ENCODE measurements at places on chromosomes 5 and 9.

DNA sequence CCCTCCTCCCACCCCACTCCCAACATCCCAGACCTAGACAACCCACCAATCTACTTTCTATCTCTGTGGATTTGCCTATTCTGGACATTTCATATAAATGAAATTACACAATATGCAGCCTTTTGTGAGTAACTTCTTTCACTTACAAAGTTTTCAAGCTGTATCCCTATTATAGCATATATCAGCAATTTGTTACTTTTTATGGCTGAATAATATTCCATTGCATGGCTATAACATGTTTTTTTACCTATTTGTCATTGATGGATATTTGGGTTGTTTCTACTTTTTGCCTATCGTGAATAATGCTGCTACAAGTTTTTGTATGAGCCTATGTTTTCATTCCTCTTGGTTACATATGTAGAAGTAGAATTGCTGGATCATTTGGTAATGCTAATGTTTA is 1.9 kb upstream of the KIF3A start:
- DNase-seq = no peak

- no peak for DNase-seq
Measured at GRCh38 chr5:135236228-135236907, 162.7 kb downstream of the MACROH2A1 start.

DNA sequence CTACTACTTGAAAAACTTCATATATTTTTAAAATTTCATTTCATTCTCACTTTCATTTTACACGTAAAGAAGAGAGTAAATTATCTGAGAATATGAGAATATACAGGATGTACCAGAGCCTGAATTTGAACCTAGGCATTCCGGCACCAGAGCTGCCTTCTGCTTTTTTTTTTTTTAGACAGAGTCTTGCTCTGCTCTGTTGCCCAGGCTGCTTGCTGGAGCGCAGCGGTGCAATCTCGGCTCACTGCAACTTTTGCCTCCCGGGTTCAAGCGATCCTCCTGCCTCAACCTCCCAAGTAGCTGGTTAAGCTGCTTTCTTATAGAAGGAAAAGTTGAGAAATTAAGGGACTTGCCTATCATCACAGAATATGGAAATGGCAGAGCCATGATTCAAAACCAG is 540.1 kb downstream of the EBF1 start:
- DNase-seq = no peak

DNA sequence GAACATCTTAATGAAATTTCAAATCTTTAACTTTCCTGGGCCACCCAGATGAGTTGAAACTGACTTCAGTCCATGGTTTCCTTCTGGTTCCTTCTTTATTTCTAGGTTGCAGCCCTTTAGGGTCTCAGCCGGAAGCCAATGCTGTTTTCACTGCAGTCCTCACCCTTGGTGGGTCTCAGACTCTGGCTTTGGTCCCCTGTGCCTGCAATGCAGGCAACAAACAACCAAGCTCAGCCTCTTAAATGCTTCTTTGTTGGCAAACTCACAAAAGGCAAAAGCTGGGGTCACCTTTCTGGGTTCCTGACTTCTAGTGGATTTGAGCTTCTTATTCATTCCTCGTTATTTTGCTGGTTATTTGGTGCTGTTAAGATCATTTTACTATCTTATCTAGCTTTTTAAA is 19.3 kb upstream of the APC start:
- no peak for DNase-seq

GRCh38 chr5:150159741-150160179 is 4.1 kb upstream of the PDGFRB start:
- peak; percentile 65 for DNase-seq

GRCh38 chr9:105385381-105385985 is 62.4 kb upstream of the FSD1L start:
- peak; percentile 67 for DNase-seq

All from suppressor macrophage treated with lipopolysaccharide for 4 hours (primary cell).